Hepatocyte (in vitro differentiated cells): ENCODE measurements at places on chromosomes 4 and X. TPM values are rescaled to one million over a fixed set of nuclear protein-coding genes. Genes with fewer than 3 reads are reported as not detected.

HPF1 gene
- polyA plus RNA-seq = 21.8 and 25.7 TPM in 2 replicates

GLUD2 gene
- 3.0 and 4.4 TPM in 2 replicates for polyA plus RNA-seq

IQCM gene
- polyA plus RNA-seq = 0.06 TPM in 1 of 2 replicates, not detected in the other

EBP gene
- polyA plus RNA-seq = 286 and 390 TPM in 2 replicates

NOA1 gene
- 9.8 and 10.1 TPM in 2 replicates for polyA plus RNA-seq

DDX53 gene
- not detected in 2 replicates for polyA plus RNA-seq

GRCh38 chr4:76504613-76505465 is 69.8 kb downstream of the SHROOM3 start:
- peak; percentile 62 for DNase-seq

- no peak for DNase-seq
Measured at GRCh38 chr4:178602833-178603232, 1160.6 kb upstream of the AGA start.

DNA sequence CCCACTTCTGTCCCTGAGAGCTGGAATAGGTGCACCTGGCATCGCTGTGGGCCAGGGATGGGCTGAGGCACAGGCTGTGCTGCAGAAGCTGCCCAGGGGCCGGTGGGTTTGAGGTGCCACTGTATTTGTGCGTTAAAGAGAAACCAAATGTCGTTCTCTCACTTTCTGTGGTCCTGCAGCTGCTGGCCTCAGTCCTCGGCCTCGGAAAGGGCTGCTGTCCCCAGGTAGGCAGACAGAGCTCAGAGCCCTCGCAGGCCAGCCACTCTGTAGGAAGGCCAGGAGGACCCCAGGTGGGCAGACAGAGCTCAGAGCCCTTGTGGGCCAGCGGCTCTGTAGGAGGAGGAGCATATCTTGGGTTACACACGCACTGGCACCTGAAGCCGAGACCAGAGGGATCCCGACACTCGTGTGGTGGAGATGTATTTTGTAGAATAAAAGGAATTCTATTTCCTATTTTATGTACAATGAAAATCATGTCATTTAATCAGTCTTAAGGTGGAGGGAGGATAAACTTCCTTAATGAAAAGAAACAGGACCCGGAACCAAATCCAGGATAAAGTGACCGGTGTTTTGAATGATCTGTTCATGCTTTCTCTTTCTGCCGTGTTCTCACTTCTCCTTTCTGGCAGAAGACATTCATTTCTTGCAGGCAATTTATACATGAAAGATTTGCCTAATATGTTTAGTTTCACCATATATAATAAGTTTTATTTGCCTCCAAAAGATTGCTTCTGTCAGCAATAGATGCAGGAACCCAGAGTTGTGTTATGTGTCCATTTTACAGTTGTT is 54.4 kb upstream of the HGFAC start:
- no peak for DNase-seq

DNA sequence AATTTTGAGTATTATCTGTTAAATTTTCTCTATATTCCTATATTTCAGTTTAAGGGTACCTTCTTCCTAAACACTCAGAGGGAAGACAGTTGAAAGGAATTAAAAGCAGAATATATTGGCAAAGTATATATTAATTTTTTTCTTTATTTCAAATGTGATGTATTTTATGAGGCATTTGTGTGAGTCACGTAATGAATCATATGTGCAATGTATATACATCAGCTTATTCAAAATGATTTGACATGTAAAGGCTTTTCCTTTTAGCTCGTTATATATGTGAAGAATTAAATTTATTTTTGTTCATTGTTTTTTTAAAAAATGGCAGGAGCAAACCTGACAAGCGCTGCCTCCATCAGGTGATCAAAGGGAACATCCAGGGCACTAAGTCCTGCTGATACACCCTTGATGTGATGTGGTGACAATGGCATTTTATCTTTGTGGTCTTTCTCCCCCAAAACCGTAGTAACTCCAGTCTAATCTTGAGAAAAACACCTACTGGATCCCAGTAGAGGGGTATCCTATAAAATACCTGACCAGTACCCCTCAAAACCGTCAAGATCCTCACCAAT is 8.9 kb downstream of the WWC2 start:
- DNase-seq = no peak

DNA sequence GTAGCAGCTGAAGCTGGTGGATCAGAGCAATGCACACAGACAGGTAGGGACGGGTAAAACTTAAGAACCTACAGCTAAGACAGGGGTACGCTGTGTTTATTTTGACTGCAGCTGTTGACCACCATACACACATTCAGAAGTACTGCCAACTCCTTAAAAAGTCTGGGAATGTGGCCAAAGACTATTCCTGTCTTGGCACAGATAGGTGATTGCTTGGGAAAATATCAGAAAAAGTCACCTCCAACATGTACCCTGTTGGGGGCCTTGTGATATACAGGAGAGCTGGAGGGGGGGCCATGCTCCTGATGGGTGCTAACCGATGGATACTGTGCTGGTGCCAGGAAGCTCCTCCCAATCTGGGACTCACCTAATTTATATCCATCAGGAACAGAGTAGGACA is 121.2 kb downstream of the VCX2 start:
- DNase-seq = no peak

DNA sequence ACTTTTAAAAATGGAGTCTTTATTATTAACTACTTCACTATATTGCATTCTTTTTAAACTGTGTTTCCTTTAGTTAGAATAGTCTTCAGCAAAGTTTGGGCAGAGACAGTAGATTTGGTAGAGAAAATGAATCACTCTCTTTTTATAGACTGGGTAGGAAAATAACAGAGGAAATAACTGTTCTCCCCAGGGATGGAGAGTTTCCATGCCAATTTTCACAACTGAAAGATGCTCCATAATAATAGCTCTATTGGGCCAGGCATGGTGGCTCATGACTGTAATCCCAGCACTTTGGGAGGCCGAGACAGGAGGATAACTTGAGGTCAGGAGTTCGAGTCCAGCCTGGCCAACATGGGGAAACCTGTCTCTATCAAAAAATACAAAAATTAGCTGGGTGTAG is 13.1 kb downstream of the HSD17B13 start:
- DNase-seq = no peak
